ENCODE measurements at places on chromosomes 11 and 22.

DNA sequence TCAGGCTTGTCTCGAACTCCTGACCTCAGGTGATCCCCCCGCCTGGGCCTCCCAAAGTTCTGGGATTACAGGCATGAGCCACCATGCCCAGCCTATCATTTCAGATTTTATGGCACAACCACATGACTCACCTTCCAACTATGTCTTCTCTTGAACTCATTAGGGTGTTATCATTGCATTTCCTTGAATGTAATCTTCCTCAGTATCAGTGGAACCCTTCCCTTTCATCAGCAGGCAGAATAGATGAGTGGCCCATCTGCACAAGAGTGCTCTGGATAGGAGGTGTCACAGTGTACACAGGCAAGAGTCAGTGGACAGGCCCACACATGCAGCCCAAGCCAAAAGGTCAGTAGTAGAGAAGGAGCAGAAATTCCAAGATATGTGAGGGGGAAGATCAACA lies 29.1 kb upstream of the AQP11 start:
- DNase-seq = peak; percentile 27

GRCh38 chr11:70080763-70081162 lies 2.6 kb downstream of the ANO1 start:
- no peak for DNase-seq

DNA sequence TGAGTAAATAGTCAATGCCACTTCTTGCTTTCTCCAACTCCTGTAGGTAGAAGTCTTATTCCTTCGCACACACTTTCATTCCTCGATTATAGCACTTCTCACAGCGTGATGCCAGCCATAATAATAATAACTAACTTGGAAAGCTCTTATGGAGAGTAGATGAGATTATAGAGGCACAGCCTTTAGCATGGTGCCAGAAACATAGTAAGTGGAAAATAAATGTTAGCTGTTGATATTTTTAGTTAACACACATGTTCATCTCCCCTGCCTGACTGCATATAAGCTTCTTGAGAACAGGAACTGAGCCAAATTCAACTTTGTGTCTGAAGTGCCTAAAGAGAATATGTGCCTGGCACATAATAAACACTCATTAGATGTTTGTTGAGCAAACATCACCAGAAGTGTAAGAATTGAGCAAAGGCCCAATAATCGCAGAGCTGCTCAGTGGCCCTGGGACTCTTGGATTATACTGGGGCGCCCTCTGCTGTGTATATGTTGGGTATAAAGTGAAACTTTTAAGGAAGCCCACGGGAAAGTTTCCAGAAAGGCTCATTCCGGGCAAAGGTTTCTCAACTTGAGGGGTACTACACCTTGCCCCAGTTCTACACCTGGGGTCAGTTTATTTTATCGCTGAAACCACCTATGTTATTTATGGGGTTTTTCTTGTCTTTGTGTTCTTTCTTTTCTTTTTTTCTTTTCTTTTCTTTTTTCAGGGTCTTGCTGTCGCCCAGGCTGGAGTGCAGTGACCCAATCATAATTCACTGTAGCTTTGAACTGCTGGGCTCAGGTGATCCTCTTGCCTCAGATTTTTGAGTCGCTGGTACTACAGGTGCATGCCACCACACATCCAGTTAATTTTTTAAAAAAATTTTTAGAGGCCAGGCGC lies 22.3 kb downstream of the SLN start:
- peak; percentile 80 for DNase-seq

GRCh38 chr11:79809487-79809886 lies 368.7 kb upstream of the TENM4 start:
- no peak for DNase-seq

GRCh38 chr11:46676436-46677158 lies 23.8 kb downstream of the ARHGAP1 start:
- DNase-seq = no peak

DNA sequence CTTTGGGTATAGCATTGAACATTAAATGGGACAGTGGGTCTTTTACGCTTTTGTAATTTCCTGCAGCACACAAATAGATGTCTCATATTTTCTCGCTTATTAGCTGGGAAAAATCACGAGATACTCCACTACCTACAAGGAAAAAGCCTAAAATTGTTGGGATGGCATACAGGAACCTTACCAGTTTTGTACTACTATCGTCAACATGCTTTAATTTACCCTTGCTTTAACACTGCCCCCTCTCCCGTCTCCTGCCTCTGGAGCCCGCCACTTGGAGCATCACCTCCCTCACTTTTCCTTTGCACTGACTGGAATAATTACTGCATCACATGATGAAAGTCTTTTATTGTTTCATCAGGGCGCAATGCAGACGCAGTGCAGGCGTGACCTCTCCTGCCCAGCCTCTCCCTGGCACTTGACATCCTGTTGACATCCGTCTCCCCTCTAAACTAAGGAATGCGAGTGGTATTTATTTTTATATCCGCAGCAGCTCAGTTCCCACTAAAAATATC lies 1.0 kb upstream of the FNBP4 start:
- DNase-seq = peak; percentile 83

GRCh38 chr11:27095059-27095458 lies 54.4 kb downstream of the BBOX1 start:
- DNase-seq = no peak

DNA sequence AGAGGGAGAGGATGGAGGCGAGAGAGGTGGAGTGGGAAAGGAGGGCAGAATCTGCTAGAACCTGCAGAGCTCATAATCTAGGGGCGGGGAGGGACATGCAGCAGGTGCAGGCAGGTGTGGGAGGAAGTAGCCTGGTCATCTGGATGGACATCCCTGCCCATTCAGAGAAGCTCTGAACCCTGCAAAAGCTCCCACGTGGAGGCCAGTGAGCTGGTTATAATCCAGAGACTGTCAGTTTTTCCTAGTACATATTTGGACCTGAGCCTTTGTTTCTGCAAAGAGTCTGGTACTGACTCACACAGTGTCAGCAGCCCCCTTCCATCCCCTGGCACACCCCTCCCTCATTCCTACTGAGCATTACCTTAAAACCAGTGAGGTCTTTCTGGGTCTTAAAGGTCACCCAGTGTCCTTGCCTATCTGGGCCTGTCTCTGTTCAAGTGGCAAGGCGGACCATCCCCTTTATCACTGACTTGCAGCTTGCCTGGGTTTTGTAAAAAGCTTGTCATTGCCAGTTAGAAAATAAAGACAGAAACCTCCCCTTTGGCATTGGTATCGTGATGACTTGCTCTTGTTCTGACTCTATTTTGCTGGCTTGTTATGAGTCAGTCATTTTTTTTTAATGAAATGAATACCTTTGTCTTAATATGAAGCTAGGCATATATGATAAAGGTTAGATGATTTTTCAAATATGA lies 26.1 kb downstream of the PTPRJ start:
- peak; percentile 69 for DNase-seq

DNA sequence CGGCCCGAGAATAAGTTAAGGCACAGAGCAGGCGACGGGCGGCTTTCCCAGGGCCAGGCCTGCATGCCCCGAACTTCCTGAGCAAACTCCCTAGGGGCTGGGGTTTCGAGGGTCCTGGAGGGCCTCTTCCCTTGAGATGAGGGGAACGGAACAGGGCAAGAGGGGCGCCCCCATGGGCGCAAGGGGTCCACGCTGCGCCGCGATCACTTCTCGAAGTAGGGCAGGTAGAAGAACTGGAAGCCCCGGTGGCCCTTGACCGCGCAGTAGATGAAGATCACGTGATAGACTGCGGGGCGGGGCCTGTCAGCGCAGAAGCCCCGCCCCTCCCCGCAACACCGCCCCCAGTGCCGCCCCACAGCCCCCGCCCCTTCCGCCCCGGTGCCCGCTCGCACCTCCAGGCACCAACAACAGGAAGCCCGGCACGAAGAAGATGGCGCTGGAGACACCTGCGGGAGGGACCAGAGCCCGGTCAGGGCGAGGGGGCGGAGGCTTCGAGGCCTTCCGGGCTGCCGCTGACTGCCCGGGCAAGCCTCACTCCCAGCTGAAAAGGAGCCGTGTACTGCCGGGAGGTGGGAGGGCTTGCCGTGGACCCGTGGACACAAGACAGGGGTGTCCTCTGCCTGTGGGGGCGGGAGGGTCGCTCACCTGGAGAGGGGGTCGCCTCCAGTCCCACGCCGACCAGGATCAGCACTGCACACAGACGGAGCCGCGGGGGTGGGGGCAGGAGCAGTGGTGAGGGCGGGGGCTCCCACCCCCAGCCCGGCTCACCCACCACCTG lies 4.5 kb downstream of the TMEM134 start:
- no peak for DNase-seq

DNA sequence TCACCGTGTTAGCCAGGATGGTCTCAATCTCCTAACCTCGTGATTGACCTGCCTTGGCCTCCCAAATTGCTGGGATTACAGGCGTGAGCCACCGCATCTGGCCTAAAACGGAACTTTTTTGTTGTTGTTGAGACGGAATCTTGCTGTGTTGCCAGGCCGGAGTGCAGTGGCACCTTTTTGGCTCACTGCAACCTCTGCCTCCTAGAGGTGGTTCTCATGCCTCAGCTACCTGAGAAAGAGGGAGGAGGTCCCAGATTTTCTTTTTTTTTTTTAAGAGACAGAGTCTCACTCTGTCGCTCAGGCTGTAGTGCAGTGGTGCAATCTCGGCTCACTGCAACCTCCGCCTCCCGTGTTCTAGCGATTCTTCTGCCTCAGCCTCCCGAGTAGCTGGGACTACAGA lies 7.9 kb upstream of the MCHR1 start:
- no peak for DNase-seq

- DNase-seq = peak; percentile 70
Measured at GRCh38 chr11:99505316-99505715, 484.6 kb downstream of the CNTN5 start.

- no peak for DNase-seq
Measured at GRCh38 chr22:31097941-31098631, 9.3 kb downstream of the SELENOM start.

DNA sequence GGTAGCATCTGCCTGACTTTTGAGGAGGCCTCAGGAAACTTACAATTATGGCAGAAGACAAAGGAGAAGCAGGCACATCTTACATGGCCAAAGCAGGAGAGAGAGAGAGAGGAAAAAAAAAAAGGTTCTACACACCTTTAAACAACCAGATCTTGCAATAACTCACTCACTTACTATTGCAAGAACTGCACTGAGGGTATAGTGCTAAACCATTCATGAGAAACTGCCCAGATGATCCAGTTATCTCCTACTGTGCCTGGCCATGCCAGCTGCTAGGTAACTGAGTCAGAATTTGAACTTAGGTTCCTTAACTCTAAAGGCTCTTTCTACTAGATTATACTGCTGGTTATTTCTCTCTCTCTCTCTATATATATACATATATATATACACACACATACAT lies 7.3 kb downstream of the HORMAD2 start:
- no peak for DNase-seq

DNA sequence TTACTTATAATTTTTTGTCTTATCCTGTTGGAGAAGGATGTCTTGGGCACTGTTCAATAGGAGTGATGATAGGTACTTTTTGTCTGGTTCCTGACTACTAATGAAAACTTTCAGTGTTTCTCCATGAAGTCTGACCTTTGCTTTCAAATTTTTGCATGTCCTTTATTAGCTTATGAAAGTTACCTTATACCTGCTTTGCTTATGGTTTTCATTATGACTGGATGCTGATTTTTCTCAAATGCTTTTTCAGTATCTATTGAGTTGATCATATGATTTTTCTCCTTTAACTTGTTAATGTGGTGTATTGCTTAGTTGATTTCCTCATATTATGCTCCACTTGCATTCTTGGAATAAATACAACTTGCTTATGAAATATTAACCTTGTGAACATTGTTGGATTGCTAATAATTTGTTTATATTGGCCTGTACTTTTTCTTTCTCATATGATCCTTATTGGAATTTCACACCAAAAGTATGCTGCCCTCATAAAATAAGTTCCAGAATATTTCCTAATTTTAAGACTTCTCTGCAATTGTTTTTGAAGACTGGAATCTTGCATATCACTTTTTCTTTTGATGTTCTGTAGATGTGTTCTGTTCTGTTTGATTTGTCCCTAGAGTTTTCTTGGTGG lies 85.0 kb upstream of the SC5D start:
- peak; percentile 21 for DNase-seq

GRCh38 chr11:69351460-69351859 lies 57.5 kb downstream of the MYEOV start:
- peak; percentile 64 for DNase-seq

DNA sequence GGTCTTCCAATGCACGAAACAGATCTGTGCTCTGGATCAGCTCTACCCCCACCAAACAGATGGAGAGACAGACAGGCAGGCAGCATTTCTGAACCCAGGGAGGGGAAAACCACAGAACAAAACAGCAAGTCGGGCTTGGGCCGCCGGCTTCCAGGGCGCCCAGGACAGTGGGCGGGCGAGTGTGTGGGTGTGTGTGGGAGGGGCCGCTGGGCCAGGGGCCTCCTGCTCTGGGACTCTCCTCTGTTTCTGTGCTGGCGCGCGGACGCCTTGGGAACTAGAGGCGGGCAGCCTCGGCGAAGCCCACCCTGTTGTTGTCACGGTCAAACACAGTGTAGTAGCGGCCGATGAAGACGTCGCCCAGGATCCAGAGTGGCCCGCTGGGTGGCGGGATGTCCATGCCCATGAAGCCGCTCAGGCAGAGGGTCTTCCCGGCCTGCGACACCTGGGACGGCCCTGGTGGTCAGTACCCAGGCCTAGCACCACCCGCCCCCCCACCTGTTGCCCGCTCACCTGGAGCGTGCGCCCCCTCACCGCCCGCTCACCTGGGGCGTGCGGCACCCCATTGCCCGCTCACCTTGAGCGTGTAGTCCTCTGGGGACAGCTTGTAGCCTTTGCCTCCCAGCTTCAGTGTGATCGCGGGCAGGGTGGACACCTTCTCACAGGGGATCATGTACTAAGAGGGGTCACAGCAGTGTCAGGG lies 3.0 kb upstream of the IFITM10 start:
- no peak for DNase-seq

DNA sequence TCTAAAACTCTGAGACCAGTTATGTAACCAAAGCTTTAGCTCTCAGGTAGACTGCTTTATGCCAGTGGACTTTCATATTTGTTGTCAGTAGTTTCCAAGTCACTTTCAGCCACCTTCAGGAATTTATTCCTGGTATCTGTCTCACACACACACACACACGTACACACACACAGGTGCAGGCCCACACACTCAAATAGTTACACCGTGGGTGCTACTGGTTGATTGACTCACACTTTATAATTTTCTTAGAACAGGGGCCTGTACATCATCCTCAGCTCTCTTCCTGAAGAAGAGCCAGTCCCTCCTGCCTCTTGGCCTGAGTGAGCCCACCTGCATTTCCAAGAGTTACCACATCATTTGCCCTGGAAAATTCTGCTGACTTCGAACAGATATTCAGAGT lies 555.2 kb downstream of the SOX6 start:
- no peak for DNase-seq

GRCh38 chr11:75524665-75525432 lies 892 bp downstream of the GDPD5 start:
- peak; percentile 45 for DNase-seq

DNA sequence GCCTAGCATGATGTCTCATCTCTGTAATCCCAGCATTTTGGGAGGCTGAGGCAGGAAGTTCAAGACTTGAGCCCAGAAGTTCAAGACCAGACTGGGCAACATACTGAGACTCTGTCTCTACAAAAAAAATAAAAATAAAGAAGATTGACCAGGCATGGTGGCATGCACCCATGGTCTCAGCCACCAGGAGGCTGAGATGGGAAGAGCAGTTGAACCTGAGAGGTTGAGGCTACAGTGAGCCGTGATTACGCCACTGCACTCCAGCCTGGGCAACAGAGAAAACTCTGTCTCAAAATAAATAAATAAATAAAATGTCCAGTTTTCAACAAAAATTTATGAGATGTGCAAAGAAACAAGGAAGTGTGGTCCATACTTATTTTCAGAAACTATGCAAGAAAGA lies 28.3 kb downstream of the EFCAB6 start:
- no peak for DNase-seq

- DNase-seq = no peak
Measured at GRCh38 chr22:29023172-29023796, 38.3 kb downstream of the C22orf31 start.

GRCh38 chr22:27253108-27253902 lies 548.3 kb downstream of the MN1 start:
- DNase-seq = no peak

All from GM03348 (cell line).